HuH-7 (cell line): ENCODE measurements at places on chromosomes 7 and 10.

DNA sequence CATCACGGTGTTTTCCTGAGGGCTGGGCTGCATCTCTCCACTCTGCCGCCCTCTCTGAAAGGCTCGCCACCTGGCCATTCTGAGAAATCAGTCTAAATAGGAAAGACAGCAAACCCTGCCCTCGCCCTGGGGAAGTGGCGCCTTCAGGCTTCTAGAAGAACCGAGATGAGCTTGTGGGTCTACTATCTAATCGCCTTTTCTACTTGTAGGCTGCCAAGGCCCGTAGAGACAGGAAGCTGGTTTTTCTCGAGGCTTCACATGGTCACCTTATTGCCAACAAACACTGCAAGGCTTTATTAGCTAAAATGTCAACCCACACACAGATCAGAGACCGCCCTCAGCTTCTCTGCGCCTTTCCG lies 21.4 kb downstream of the LAT2 start:
- no peak for DNase-seq

GRCh38 chr10:98536551-98536950 lies 89.8 kb upstream of the HPS1 start:
- DNase-seq: peak; percentile 21

GRCh38 chr10:110138197-110138812 lies 69.1 kb upstream of the MXI1 start:
- no peak for DNase-seq

- no peak for DNase-seq
Observed at GRCh38 chr7:106869954-106870353, 4.9 kb downstream of the PIK3CG start.

DNA sequence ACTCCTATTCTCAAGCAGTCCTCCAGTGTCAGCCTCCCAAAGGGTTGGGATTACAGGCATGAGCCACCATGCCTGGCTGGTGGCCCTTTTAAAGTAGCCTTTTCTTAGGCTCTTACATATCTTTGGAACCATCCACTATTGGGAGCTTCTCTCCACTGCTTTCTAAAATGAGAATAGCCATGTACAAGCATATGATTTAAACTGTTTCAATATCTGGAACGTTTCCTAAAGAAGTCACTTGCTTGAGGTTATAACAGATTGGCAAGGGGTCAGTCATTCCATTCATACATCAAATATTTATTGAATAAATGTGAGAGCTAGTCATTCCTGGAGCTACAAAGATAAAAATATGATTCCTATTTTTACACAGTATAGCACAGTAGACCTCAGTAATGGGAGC lies 97.4 kb upstream of the LRGUK start:
- no peak for DNase-seq

- no peak for DNase-seq
Observed at GRCh38 chr7:93226310-93226709, at the start of gene HEPACAM2. TSS of gene HEPACAM2 (minus strand) at chr7:93226469.

DNA sequence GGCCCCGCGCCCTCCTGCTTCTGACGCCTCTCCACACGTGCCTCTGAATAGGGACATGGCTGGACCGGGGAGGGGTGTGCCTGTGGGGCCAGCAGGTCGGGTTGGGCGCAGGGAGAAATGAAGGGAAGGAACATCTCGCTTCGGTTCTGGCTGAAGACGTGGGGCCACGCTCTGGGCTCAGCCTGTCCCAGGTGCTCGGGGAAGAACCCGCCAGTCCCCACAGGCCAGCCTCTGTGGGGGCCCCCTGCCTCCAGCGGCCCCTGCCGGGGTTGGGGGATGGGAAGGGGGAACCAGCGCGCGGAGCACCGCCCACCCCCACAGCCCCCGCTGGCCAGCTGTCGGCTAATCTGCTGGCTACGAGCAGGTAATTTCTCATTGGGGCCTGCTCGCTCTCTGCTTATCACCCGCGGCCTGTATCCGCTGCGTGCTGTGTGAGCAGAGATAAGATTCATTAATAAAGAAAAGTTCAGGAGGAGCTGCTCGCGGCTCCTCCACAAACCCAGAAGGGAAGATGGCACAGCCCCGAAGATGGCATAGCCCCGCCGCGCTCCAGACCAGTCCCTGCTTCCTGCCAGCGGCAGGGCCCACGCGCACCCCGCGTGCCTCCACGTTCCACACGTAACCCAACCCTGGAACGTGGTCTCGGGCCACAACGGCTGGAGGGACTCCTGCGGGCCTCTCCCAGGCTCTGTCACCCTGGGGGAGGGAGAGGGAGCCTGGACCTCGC lies 186.2 kb downstream of the ELFN1 start:
- DNase-seq: no peak

- peak; percentile 36 for DNase-seq
Observed at GRCh38 chr7:74202841-74203556, 6.8 kb upstream of the LAT2 start.

DNA sequence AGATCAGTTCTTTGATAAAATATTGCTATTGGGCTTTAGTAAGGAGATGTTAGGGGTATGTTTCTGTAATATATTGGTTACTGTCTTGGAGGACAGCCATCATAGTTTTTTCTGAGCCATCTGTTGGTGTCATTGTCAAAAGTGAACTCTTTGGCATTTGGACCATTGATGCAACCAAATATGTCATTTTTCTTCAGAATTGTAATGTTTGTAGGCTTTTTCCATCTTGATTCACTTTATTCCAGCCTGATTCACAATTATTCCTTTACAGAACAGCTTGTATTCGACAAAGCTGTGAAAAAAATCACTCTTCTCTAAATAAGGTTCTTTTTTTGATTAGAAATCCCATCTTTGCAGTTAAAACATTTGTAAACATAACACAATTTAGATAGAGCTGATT lies 37.4 kb downstream of the SMNDC1 start:
- DNase-seq: no peak

DNA sequence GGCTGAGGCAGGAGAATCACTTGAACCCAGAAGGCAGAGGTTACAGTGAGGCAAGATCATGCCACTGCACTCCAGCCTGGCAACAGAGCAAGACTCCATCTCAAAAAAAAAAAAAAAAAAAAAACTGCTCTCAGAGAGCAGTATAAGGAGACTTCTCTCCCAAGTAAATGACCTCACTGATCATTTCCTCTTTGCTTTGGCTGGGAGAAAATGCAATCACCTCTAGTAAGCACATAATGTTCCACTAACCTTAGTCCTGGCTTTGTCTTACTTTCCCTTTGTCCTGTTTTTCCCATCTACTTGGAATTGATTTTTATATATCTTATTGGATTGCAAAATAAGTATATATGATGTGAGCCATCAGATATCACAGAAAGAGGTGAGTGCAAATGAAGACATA lies 2.5 kb downstream of the SLC25A13 start:
- no peak for DNase-seq

DNA sequence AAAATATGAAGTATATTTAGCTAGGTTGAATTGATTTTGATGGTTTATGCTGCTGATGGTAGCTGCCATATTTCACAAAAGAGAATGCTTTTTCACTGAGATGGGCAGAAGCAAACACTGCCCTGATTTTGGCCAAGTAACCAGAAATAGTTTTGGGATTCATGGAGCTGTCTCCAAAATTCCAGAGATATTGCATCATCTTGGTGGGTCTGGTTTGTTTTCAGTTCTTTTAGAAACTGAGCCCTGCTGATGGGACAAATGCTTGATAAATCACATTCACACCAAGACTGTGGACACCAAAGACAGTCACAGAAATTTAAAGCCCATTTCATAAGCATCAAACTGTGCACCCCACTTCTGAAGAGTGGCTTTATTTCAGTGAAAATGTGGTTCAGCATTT lies 140.5 kb downstream of the BICC1 start:
- DNase-seq: no peak

DNA sequence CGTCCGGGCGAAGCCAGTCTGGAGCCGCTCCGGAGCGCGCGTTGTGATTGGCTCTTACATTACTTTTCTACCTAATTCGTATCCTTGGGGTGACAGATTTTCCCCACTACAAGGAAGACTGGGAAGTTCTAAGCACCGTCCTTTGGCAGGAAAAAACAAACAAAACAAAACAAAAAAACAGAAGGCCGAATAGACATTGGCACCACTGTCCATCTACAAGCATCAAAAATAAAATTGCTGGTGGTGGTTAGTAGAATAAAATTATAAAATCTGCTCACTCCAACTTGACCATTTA lies 651 bp upstream of the SKAP2 start:
- DNase-seq: peak; percentile 43

DNA sequence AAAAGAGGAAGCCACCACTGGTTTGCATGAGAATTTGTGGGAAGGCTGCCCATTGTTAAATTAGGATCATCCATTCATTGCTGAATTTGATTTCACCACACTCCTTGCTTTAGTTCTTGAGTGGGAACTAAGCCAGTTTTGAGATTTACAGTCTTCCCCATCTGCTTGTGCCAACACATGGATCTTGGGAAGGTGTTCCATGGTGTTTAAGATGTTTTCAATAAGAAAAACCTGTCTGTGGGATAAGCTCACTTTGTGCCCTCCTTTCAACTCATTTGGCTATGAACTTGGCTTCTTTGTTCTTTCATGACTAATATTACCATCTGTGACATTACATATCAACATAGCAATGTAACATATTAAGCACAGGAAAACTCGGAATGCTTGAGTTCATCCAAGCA lies 73.2 kb downstream of the INHBA start:
- DNase-seq: no peak

DNA sequence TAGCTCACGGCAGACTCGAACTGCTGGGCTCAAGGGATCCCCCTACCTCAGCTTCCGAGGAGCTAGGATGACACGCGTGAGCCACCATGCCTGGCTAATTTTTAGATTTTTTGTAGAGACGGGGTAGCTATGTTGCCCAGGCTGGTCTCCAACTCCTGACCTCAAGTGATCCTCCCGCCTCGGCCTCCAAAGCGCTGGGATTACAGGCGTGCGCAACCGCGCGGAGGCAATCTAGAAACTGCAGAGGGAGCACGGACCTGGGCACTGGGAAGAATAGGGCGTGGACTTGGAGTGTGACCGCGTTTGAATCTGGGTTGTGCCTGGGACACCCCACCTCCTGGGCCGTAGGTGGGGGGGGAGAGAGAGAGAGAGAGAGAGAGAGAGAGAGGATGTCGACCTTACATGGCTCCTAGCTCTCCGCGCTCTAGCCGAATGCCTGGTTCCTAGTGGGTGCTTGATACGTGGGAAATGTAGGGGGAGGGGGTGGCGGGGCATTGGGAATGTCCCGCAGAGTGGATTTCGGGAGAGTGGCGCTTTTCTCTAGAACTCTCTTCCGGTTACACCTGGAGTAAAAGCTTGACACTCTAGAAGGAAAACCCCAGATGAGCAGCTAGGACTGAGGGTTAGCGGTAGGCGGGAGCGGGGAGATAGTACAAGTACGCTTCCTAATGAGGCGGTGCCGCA lies 1.2 kb upstream of the MAP3K8 start:
- no peak for DNase-seq

DNA sequence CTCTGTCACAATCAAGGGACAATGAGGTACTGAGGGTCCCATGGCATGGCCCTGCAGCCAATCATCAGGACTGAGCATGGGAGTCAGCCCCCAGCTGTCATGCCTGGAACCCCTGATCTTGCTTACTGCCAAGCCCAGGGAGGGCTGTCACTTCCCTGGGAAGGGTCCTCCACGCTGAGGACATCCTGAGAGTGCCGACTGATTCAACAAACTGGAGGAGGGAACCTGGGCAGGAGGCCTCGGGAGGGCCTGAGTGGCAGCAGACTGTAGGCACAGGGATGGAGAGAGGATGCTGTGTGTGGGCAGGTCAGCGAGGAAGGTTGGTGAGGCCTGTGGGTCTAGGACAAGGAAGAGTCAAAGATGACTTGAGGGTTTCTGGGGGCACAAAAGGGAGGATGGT lies 154.3 kb downstream of the ZNF248 start:
- DNase-seq: no peak

GRCh38 chr7:92242972-92243371 lies 2.7 kb downstream of the KRIT1 start:
- no peak for DNase-seq

DNA sequence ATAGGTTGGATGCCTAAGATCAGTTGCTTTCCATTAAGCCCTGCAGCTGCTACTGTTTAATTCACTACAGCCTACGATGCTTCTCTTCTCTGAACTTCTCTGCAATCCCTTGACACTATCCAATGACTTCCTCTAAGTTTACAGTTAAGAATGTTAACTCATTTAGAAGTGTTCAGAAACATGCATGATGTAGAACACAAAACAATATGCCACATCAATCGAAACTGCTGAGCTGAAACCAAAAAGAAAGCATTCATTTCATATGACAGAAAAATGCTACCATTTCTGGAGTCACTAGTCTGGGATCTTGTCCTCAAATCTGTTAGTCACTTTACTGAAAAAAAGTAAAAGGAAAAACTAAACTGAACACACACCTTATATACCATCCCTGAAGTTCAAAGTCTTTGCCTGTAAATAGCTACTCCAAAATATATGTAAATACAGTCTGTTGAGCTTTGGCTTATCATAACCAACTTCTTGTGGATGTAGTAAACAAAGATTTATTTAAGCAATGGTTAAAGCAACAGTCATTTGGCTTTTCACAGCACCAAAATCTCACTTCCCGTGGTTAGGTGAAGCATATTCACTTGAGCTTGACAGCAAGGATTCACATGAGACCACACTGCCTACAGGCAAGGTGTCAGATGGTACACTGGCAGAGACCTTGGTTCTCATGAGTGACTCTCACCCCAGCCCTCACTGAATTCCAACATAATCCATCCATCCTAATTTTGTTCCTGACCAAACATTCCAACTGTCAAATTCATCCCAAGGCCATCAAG lies 187.0 kb downstream of the PPP1R17 start:
- DNase-seq: no peak

DNA sequence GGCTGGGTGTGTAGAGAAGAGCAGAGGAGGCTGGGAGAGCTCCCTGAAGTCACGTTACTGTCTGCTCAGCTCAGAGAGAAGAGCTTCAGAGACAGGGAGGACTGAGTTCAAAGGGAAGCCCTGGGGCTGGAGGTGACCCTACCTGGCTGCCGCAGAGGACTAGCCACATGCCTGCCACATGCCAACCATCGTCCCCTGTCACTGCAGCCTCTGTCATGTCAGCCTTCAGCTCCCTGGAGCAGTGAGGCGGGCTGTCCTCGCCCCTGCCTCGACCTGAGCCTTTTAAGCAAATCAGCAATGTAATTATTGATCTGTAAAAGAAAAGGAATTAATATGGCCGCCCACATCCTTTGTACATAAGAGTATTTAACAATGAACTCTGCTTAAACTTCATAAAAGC lies 89.3 kb upstream of the RET start:
- DNase-seq: no peak

- no peak for DNase-seq
Observed at GRCh38 chr10:86392723-86393094, 26.1 kb upstream of the GRID1 start.

DNA sequence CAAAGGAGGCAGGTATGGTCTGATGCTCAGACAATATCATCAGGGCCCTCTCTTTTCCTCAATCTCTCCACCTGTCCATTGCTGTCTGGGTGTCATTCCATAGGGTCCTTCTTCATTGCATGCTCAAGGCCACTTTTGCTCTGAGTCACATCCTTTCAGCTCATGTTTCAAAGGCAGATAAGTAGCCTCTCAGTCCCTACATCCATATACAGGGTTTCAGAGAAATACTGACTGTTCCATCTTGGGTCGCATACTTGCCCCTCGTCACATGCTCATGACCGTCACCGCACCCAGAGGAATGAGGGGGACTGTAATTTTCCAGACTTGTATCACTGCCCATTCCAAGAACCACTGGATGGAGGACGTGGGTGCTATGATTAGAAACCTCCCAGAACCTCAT lies 93.4 kb downstream of the FAM107B start:
- DNase-seq: no peak

GRCh38 chr7:22920672-22921071 lies 93.3 kb downstream of the HYCC1 start:
- DNase-seq: no peak
